ENCODE measurements at places on chromosomes 13 and 19. TPM values are rescaled to one million over a fixed set of nuclear protein-coding genes. Genes with fewer than 3 reads are reported as not detected.

The VAV1 gene
- 59.5 TPM for total RNA-seq

The SLC25A41 gene
- total RNA-seq: 0.38 TPM

The RAX2 gene
- not detected for total RNA-seq

The PDX1 gene
- total RNA-seq: not detected

The CGB3 gene
- not detected for total RNA-seq

The AMER2 gene
- total RNA-seq: not detected

The KLK5 gene
- not detected for total RNA-seq

All from activated CD8-positive, alpha-beta memory T cell treated with anti-CD3 and anti-CD28 coated beads for 36 hours (primary cell).